Mesothelial cell of epicardium (in vitro differentiated cells): ENCODE measurements at places on chromosomes 1 and 21. TPM values are rescaled to one million over a fixed set of nuclear protein-coding genes. Genes with fewer than 3 reads are reported as not detected.
A peak's percentile ranks its signal among the peaks of the same experiment; 100 is the strongest.

DNA sequence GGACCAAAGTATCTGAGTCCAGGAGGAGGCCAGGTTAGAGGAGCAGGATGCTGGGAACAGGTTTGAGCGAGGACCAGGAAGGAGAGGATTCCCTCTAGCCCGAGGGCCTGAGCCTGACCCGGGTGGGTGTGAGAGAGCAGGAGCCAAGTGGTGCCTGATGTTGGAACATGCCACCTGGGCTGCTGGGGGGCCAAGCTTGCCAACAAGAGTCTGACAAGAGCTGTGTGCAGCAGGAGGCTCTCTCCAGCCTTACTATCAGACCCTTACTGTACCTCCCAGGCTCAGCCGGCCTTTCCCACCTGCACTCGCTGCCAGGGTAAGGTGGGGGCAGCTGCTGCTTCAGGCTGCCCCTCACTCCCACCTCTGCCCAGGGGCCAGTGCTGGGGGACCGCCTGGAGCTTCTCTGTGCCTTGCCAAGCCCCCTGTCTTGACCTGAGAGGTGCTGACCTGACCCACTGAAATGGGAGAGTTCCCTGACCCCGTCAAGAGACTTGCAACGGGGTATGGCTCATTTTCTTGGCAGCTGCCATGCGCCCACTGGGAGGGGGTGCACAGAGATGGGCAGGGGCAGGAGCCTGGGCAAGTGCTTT, 159.6 kb upstream of the VAMP3 start:
- DNase-seq, result no peak

DNA sequence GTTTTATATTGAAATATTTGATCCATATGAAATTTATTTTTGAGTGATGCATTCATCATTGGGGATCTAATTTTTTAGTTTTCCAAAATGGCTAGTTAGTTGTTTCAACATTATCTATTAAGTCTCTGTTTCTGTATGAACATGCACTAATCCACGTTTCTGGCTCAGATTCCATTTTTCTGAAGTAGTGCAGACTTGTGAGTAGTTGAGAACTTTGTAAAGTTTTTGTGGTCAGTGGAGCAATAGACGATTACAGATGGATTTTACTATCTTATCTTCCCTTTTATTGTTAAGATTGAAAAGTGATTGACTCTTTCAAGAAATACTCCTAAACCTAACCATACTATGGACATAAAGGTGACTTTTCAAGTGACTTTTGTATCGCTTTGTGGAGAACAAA, 16.7 kb downstream of the SOAT1 start:
- no peak for DNase-seq

KCNA2 gene
- total RNA-seq, result 0.58 to 1.1 TPM (median 0.63 TPM) in 3 replicates

EPHA2 gene
- total RNA-seq, result 71.8 to 76.3 TPM (median 75.0 TPM) in 3 replicates

DNA sequence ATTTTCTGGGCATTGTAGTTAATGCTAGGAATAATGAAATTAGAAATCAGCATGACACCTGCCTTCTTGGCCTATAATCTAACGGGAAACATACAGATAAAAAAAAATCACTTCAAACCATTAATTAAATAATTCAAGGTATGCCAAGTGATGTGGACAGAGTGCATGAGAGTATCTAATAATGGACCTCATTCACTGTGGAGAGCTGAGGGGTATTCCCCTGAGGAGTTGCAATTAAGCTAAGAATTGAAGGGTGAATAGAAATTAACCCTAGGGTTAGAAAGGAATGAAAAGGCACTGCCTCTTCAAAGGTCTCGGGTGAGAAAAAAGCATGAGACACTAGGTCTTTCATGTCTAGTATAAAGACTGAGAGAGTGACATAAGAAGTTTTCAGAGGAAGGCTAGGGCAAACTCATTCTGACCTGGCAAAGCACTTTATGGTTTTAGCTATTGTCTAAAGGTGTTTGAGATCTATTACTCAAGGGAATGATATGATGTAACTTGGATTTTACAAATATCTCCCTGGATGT, 466.1 kb downstream of the KCNT2 start:
- DNase-seq, result no peak

- DNase-seq, result no peak
Measured at GRCh38 chr1:89125240-89125912, 538 bp downstream of the GBP2 start.

BMP8B gene
- total RNA-seq, result 0.14 to 0.31 TPM (median 0.18 TPM) in 3 replicates

FMO1 gene
- total RNA-seq, result 0.23 TPM in 1 of 3 replicates, not detected in the others

TRIM67 gene
- 0.04 to 0.09 TPM (median 0.07 TPM) in 3 replicates for total RNA-seq

DNA sequence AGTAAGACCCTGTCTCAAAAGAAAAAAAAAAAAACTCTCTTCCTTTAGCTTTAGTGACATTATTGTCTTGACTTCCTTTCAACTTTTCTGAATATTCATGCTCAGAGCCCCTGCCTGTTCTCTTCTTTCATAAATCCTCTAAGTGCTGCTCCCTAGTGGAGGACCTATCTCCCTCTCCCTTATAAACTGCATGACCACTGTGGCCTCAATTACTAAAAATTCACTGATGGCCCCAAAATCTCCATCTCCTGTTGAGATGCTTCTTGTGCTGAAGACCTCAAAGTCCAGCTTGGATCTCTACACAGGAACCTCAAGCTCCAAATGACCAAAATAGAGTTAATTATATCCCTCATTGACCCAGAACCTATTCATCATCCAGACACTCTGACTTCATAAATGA, 7.8 kb downstream of the ITLN1 start:
- no peak for DNase-seq

GRCh38 chr1:227065311-227065710, 125.2 kb downstream of the COQ8A start:
- no peak for DNase-seq

HSD3B2 gene
- total RNA-seq, result 0.29 to 0.35 TPM (median 0.32 TPM) in 3 replicates

- peak; percentile 17 for DNase-seq
Measured at GRCh38 chr1:53576381-53576801, 117.2 kb downstream of the DMRTB1 start.

DUSP23 gene
- 40.1 to 42.1 TPM (median 41.3 TPM) in 3 replicates for total RNA-seq

S100A8 gene
- not detected in 3 replicates for total RNA-seq

DNA sequence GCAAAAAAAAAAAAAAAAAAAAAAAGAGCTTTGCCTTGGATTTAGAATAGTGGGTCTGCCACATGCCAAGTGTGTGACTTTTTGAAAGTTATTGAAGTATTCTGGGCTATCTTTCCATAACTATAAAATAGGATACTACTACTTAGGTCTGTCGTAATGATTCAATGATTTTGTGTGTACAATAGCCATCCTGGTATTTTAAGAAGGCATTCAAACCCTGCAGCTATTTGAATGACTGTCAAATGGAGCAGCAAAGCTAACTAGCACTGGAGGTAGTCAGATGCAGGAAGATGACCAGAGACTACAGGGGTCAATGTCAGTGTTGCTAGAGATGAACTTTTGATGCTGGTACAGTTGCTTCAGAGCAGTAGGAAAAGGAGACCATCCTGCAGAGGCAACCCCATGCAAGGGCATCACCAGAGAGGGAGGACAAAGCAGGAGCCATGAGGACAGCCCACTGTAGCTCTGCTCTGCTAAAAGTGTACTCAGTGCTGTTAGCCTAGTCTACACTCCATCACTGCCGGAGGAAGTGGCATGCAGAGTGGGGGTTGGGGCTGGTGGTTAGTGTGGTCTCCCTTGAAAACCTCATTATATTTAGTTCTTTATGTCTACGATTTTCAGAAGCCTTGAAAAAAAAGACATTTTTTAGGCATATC, 29.0 kb downstream of the DUSP10 start:
- no peak for DNase-seq

DNA sequence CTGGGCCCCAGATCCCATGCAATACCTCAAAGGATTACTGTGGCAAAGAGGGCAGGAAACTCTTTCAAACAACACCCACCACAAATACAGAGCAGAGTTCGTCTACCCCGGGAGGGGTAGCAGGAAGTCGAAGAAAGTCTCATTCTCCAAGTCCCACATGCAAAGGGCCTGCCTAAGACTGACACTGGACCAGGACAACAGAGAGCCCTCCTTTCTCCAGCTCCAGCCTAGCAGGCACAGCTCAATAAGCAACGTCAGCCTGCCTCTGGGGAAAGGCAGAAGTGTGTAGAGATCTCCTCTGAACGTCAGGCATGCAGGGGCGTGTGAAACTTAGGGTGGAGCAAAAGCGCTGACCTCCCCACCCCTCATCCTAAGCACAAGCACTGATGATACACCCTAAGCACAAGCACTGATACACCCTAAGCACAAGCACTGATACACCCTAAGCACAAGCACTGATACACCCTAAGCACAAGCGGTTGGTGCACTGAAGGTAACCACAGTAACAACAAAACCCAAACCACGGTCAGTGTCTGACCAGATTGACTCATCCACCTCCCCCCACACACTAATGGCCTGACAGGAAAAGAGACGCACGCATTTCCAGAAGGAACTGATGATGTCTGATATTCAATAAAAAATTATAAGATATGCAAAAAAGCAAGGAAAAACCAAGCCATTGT, 1.3 kb downstream of the KRTAP12-3 start:
- peak; percentile 13 for DNase-seq

PLA2G2F gene
- not detected in 3 replicates for total RNA-seq

GRCh38 chr1:17663646-17664045, 91.5 kb upstream of the ACTL8 start:
- no peak for DNase-seq

HOOK1 gene
- total RNA-seq, result 57.2 to 73.7 TPM (median 67.6 TPM) in 3 replicates

DNA sequence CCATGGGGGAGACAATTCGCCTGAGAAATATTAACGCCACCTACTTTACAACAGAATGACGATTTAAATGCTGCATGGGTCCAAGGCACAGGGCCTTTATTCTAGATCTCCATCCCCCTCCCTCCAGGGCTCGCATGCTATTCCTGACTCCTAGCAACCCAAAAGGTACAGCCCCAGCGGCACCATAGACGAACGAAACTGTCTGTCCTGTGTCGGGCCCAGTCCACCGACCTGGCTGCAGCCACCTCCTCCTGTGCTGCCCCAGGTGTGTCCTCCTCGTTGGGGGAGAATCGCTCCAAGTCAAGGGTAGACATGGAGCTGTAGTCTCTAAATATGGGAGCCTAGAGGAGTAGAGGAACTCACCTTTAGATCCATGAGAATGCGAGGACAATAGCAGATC, 196.5 kb downstream of the TOMM20 start:
- no peak for DNase-seq

TMEM61 gene
- total RNA-seq, result 0.31 to 0.47 TPM (median 0.34 TPM) in 3 replicates

- no peak for DNase-seq
Measured at GRCh38 chr1:51100264-51100880, 1.7 kb upstream of the C1orf185 start.

C4BPA gene
- total RNA-seq, result 0.09 to 0.20 TPM (median 0.16 TPM) in 3 replicates

TSPEAR gene
- 0.09 to 0.11 TPM (median 0.11 TPM) in 3 replicates for total RNA-seq

GRCh38 chr1:2049718-2050431, at the start of gene PRKCZ:
PRKCZ (plus strand) TSS chr1:2050411; CDS start chr1:2050631, 220 bp downstream.
- DNase-seq, result peak; percentile 94

GJC2 gene
- total RNA-seq, result 2.5 to 2.6 TPM (median 2.5 TPM) in 3 replicates

DNA sequence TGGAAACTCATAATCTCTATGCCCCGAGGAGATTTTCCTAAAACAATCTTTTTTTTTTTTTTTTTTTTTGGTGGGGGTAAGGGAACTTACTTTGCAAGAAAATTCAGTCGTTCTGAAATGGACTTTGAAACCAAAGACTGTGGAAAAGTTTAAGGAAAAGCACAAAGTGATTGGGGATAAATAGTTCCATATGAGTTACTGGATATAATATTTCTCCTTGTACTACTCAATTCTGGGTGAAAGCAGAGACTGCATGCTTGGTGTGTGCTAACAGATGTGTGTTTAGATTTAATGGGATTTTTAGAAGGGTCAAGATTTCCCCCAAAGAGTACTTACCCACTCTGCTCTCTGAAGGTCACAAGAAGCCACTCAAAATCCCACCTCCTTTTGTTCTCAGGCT, 204.9 kb upstream of the USP24 start:
- no peak for DNase-seq

DNA sequence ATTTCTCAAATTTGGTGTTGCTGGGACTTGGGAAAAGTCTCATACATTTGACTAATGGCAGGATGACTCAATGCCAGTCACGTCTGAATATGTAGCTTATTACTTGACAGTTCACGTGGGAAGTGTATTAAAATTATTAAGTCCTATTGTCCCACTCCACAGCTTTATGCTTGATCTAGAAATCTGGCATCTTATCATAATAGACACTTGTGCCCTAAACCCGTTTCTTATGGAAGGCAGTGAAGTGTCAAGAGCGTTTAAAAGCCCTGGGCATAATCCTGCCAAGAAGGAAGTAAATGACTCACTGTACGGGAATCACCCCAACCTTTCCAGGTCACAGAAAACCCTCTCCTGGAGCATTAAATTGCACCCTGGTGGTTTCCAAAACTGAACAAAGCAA, 207.4 kb downstream of the APP start:
- no peak for DNase-seq
